ENCODE measurements at places on chromosomes 1 and 21. TPM values are rescaled to one million over a fixed set of nuclear protein-coding genes. Genes with fewer than 3 reads are reported as not detected.

DNA sequence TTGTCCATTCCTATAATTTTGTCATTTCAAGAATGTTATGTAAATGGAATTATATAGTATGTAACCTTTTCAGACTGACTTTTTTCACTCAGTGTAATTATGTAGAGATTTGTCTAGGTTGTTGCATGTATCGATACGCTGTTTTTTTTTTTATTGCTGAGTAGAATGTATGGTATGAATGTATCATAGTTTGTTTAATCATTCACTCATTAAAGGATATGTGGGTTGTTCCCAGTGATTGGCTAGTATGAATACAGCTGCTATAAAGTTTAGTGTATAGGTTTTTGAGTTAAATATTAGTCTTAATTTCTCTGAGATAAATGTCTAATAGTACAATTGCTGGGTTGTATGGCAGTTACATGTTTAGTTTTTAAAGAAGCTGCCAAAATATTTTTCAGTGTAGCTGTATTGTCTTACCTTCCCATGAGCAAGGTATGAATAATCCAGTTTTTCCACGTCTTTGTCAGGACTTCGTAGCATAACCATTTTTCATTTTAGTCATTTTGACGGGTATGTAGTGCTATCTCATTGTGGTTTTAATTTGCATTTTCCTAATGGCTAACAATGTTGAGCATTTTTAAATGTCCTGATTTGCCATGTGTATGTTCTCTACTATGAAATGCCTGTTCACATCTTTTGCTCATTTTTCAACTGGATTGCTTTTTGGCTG, 22.4 kb downstream of the CASQ2 start:
- H3K4me1 ChIP-seq, result peaks cover 18% of the 10 kb centered on the region
- peak; percentile 57 for DNase-seq
- H3K27ac ChIP-seq, result peak overlapping the region; percentile 36
- no peaks in the 10 kb centered on the region for H3K27me3 ChIP-seq
- no peaks in the 10 kb centered on the region for H3K36me3 ChIP-seq
- H3K4me3 ChIP-seq, result no peak overlapping the region

Gene ORC1
- total RNA-seq, result 28.9 TPM

Gene A3GALT2
- not detected for total RNA-seq

GRCh38 chr1:156122519-156123355, 8.2 kb downstream of the LMNA start:
- no peaks in the 10 kb centered on the region for H3K27me3 ChIP-seq
- peaks cover 92% of the 10 kb centered on the region for H3K4me1 ChIP-seq
- peaks cover 30% of the 10 kb centered on the region for H3K36me3 ChIP-seq
- peak overlapping the region; percentile 54 for H3K4me3 ChIP-seq
- H3K27ac ChIP-seq, result peak overlapping the region; percentile 98

GRCh38 chr1:107964336-107965109, 457 bp downstream of the VAV3 start:
- no peaks in the 10 kb centered on the region for H3K36me3 ChIP-seq
- H3K27ac ChIP-seq, result no peak overlapping the region
- DNase-seq, result no peak
- no peaks in the 10 kb centered on the region for H3K4me1 ChIP-seq

DNA sequence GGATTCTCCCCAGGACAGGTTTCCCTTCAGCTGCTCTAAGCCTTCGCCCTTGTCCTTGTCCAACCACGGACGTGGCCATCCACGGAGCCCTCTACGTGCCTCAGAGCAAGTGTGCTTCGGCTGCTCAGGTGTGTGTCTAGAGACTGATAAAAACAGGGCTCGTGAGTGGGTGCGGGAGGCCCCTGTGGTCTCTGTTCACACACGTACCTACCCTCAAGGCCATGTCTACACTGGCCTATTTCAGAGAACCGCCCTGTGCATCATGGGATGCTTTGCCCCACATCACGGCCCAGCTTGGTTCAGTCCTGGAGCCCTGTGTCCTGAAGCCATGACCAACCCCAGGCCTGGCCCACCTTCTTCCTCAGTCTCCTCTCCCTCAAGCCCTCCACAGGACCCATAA, 24.6 kb upstream of the RUNX3 start:
- H3K27me3 ChIP-seq, result no peaks in the 10 kb centered on the region
- DNase-seq, result no peak
- peak overlapping the region; percentile 23 for H3K27ac ChIP-seq
- H3K36me3 ChIP-seq, result no peaks in the 10 kb centered on the region
- H3K4me1 ChIP-seq, result peaks cover 21% of the 10 kb centered on the region

DNA sequence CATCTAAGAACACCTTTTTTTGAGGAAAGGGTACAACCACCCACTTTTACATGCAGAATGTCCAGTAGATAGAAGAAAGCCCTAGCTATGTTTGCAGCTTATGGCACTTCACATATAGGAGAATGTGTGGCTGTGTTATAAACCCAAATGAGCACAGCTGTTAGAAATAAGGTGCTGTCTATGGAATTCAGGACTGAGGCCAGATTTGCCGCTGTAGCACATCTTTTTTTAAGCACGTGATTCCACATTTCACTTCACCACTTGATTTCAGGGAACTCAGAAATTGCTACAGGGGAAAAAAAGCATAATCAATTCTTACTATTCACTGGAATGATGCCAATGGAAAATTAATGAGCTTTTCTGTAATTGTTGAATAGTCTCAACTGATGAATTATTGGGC, 147.2 kb upstream of the ADAMTS5 start:
- peaks cover 11% of the 10 kb centered on the region for H3K4me1 ChIP-seq
- no peak for DNase-seq
- H3K4me3 ChIP-seq, result no peak overlapping the region

Gene TMEM201
- total RNA-seq, result 13.8 TPM

Data from PC-3 (cell line).